ENCODE measurements at places on chromosomes 1 and 21. TPM values are rescaled to one million over a fixed set of nuclear protein-coding genes. Genes with fewer than 3 reads are reported as not detected.

The OPRD1 gene
- total RNA-seq: 0.20 TPM

The SAMSN1 gene
- 9.6 TPM for total RNA-seq

The VANGL2 gene
- total RNA-seq: 11.0 TPM

The KIAA0319L gene
- total RNA-seq: 36.4 TPM

The ZNF648 gene
- total RNA-seq: 0.89 TPM

DNA sequence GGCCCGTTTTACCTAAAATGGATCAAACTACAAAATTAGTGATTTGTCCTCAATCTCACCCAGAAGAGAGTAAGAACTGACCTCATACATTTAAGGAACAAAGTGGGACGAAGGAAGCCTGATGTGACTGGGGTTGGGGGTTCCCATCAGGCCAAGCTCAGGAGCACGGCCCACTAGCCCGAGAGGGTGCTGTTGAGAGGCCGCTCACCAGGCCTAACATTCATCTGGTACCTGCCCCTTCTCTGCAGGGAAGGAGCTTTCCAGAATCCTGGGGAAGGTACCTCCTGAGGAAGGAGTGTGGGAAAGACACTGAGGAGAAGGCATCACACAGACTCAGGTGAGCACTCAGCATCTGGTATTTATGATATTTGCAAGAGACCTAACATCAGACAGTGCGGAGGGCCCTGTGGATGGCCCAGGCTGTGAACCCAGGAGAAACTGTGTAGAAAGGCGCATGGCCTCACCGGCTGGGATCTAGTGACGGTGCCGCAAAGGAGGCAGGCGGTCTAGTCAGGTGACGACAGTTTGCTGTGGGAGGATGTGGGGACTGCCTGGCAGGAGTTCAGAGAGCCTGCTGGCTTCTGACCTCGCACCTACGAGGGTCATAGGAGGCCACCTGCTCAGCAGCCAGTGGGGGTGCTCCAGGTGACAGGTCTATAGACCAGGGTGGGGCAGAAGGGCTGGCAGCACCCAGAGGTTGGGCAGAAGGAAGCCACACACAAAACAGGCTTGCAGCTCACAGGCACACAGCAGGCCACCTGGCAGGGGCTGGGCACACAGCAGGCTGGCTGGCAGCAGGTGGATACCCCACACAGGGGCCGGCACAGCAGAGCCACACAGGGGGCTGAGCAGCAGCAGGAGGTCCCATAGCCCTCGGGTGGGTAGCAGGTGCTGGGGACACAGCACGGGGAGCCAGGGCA lies 543 bp downstream of the KRTAP12-4 start:
- no peak for DNase-seq

DNA sequence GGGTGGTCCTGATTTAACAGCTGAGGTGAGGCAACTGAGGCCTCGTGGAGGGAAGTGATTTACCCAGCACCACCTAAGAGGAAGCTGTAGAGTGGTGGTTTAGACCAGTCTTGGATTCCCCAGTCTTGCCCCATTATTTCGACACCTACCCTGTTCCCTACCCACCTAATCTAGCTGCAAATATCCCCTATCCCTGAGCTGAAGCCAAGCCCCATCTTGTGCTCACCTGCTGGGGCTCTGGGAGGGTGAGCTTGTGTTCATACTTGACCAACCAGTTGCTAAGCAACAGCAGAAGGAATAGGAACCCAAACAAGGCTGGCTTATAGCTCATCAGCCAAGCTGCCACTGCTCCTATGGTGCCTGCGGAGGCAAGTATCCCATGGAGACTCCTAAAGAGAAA lies 2.0 kb downstream of the TEX46 start:
- no peak for DNase-seq

DNA sequence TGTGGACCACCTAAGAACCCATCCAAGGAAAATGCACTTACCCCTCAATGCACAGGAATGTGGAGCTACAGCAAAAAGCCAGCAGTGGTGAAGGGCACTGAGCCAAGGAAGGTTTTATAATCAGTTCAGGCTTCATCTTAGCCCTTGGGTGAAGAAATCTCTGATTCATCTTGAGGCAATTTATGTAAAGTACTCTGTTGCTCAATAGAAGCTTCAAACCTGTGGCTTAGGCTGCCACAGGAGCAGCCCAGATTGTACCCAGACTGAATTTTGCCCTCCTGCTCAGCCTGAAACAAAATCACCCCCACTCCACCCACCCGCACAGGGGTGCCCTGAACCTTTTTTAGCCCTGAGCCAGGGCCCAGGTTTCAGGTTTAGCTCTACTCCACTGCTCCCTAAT lies at the start of gene S100A12:
Gene S100A12 (minus strand): TSS at position 111 of the 400 bp plus-strand sequence. CDS start 1,029 bp downstream, outside the sequence.
- no peak for DNase-seq

GRCh38 chr1:230745071-230745470 lies 2.1 kb upstream of the CAPN9 start:
- DNase-seq: no peak

DNA sequence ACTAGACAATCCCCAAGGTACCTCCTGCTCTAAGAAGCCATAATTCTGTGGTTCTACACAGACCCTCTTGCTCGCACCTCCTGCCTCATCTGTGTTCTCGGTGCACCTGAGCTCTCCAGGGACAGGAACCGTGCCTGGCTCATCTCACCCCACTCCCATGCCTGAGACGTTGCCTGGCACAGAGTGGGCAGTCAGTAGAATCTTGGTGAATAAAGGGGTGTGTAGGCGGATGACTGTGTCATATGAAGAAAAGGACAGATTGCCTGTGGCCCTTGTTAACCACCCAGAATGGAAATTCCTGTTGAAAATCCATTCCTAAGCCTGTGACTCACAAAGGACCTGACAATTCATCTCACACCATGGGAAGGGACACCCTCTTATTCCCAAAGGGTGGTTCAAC lies 92.9 kb downstream of the KCNN3 start:
- DNase-seq: no peak
